ENCODE measurements at places on chromosomes 7 and 10.
A peak's percentile ranks its signal among the peaks of the same experiment; 100 is the strongest.

DNA sequence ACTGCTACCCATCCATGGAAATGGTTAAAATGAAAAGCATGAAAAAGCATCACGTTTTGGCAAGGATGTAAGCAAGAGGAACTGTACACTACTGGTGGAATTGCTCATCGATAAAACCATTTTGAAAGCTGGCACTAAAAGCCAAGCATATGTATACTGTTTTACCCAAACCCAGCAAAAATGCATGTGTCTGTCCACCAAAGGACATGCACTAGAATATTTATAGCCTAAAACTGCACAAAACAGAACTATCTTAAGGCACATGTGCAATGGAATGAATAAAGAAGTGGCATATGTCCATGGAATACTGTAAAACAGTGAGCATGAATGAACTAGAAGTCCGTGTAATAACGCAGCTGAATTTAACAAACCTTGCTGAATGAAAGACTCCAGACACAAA is 22.9 kb downstream of the RBAK start:
- no peak for DNase-seq

- no peak for DNase-seq
These were observed 55.7 kb downstream of the GSDME start for GRCh38 chr7:24701261-24702235.

- no peak for DNase-seq
These were observed 96.9 kb upstream of the PLXDC2 start for GRCh38 chr10:19719284-19719683.

DNA sequence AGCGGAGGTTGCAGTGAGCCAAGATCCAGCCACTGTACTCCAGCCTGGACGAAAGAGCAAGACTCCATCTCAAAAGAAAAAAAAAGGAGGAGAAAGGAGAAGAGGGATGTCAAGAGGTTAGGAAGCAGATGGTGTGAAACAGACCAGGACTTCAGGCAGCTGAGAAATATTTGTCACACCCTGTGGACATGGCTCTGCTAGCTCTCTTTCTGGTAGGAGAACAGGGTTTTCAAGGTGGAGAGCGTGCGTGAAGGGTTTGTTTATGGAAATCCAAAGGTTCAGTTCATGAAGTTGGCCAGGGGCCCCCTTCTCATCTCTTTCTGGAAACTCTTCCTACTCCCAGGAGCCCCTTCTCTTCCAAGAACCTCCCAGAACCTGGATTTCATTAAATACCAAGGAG is 110.8 kb upstream of the GALNT17 start:
- DNase-seq, result no peak

DNA sequence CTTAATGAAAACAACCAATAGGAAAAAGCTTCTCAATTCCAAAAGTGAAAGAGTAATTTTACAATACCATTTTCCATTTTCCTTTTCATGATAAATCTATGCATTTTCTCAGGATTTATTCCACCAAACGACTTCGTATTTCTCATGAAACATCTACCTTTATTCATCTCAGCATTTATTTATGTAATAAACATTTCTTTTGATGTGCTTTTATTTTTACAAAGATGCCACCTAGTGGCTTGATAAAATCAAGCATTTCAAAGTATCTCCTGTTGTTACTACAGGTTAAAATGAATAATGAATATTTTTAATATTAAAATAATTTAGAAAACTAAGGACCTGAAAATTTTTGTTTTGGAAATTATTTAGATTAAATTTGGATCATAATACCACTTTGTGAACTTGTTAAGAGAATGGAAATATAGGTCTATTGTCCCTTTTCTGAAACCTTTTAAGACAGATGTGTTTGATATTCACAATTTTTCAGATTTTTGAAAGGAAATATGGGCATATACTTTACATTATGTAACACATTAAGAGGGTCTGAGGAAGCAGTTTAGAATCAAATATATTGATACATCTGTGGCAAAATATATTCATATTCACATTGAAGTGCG is 2.7 kb upstream of the IQUB start:
- DNase-seq, result no peak

DNA sequence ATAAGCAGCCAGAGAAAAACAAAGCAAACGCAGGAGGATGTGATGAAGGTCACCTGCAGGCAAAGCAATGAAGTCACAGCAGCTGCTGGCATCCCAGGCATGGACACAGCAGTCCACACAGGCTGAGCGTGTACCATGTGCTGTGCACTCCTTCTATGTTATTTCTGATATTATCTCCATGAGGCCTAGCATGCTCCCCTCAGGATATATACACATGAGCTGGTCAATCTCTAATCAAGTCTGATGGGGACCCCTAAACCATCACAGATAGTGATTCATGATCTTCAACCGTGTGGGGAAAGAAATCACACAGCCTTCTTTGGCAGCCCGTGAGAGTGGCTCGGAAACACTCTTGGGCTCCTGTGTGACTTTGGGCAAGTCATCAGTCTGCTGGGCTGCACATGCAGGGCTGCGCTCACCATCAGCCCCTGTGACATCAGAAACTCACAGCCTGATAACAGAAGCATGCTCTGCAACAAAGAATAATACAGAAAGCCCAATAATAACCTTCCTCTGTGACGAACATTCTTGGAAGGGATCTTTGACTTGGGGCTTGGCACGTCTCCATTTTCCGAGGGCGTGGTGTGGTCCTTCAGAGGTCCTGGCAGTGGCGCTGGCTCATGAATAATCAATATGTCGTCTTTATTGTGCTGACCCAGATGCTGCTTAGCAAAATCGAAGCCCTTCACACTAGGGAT is 83.0 kb upstream of the ATP6V0A4 start:
- DNase-seq, result no peak

DNA sequence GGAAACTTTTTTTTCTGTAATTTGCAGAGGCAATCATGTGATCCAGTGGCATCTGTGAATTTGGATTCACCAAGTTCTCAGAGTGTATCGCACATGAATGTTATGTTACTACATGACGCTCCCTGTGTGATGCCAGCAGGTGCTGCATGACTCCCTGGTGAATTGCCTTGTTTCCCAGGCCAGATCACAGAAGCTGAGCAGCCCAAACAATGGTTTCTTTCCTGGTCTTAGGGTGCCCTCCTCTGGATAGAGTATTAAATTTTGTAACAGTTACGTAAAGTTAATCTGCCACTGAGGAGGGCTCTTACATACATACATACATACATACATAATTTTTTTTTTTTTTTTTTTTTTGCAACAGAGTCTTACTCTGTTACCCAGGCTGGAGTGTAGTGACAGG is 3.6 kb downstream of the ZSCAN21 start:
- DNase-seq, result no peak

DNA sequence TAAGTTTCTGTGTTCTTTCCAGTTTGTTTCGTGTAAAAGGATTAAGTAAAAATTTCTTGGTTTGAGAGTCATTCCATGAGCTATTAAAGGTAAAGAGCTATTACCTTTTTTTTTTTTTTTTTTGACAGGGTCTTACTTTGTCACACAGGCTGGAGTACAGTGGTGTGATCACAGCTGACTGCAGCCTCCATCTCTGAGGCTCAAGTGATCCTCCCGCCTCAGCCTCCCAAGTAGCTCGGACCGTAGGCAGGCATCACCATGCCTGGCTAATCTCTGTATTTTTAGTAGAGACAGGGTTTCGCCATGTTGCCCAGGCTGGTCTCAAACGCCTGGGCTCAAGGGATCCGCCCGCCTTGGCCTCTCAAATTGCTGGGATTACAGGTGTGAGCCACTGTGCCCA is 1.4 kb downstream of the SMKR1 start:
- DNase-seq, result no peak

DNA sequence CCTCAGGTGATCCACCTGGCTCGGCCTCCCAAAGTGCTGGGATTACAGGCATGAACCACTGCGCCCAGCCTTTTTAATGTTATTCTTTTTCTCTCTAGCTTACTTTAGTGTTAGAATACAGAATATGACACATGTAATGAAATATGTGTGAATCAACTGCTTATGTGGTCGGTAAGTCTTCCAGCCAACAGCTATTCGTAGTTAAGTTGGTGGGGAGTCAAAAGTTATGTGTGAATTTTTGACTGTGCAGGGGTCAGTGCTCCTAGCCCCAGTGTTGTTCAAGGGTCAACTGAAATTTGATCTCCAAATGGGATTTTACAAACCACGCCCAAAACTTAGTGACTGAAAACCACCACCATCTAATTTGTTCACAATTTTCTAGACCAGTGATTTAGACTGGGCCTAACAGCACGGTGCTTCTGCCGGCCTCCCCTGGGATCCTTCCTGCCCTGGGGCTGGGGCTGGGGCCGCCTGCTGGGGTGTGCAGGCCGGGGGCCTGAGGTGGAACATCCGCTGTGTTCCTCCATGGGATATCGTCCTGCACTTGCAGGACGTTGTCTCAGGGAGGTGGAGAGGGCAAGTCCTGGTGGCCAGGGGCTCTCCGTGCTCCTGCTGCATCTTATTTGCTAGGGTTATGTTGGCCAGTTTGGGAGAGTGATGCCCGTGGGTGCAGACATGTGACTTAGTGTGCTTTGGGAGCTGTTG is 24.5 kb upstream of the GRB10 start:
- no peak for DNase-seq

DNA sequence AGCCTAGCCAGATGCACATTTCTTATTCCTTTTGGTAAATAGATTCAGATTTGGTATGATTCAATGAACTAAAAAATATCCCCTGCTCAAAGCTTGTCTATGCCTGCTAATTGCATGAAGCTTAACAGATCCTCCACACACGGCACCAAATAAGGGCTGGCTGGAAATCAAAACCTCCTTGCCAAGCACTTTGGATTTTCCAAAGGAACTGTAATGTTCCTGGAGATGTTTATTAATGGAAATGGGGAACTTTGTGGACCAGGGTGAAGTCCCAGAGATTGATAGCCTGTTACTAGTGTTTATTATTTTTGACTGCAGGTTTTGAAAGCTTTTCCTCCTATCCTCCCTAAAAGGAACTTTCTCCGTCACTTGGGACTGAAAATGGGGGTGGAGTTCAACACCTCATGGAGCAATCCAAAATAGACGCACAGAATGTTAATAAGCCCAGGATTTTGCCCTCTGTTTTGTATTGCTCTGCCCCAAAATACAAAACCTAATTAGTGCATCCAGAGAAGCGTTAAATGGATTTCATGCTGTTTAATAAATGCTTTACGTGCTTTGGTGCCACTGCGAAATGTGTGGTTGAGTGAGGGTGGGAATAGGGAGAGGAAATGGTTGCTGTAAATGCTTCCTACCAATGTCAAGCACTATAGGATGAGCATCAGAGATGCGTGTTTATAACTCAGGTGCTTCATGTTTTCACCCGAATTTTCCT is 1027.7 kb downstream of the LRMDA start:
- no peak for DNase-seq

DNA sequence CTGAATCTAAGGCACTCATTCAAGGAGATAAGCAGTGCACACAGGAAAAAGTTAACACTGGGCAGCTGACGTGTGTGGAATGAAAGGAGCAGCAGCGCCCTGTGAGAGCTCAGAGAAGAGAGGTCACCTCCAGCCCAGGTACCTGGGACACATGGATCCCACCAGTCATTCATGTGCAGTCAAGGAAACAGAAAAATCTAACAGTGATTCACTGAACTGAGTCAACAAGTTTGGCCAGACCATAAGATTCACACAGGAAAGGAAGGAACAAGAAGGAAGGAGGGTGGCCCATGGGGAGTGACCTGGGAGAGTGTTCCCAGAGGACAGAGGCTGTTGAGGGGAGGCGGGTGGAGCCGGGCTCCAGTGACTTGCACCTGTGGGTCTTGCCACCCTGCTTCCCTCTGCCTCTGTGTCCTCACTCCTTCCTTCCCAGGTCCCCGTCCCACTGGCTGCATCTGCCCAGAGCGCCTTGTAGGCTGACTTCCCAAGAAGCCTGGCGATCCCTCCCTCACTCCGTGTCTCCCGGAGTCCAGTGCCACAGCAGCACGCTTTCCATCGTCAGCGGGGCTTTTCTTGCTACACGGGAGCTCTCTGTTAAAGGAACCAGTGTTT is 27.7 kb downstream of the RNF32 start:
- DNase-seq, result no peak

GRCh38 chr10:3248526-3249306 is 76.1 kb upstream of the PITRM1 start:
- no peak for DNase-seq

GRCh38 chr7:102012941-102013461 is 195.6 kb downstream of the CUX1 start:
- DNase-seq, result no peak

- peak; percentile 83 for DNase-seq
These were observed 55.2 kb downstream of the FHIP2A start for GRCh38 chr10:114876602-114877300.

GRCh38 chr7:4681218-4681851 is 760 bp upstream of the FOXK1 start:
- no peak for DNase-seq

DNA sequence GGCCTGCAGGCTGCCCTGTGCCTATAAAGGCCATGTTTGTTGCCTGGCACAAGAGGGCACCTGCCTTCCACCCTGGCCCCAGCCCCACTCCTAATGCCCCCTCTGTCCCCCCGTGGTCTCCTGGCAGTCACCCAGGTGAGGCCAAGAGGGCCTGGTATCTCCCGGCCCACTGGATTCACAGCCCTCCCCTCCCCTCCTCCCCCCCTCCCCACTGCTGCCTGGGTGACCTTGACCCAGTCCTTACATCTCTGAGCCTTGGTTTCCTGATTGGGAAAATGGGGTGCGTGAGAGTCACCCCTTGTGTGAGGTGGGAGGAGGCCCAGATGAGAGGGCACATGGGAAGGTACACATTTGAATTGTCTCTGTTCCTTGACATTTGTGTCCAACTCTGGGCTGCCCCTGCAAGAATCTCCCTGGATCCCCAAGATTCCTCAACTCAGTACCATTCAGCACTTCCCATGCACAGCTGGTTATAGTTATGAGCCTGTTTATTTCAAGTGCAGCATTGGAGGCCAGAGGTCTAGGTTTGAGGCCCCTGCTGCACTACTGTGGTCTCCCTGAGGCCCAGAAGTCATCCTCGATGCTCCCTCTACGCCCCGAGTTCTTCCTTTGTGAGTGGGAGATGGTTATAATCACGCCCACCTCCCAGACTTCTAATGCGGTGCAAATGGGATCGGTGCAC is 58.9 kb downstream of the TMEM270 start:
- DNase-seq, result no peak

DNA sequence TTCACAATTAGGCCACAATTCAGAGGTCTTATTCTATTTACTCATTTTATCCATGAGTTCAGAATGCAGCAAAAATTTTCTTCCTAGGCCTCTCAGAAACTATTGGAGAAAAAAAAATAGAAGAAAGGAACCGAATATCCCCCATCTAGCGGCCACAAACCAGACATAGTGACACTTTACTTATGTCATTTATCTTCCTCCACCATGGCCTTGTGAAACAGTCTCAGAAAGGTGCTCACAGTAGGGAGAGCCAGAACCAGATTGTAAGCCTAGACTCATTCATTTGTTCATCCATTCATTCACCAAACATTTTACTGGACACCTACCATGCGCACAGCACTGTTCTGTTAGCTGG is 16.0 kb downstream of the CREB3L2 start:
- no peak for DNase-seq

DNA sequence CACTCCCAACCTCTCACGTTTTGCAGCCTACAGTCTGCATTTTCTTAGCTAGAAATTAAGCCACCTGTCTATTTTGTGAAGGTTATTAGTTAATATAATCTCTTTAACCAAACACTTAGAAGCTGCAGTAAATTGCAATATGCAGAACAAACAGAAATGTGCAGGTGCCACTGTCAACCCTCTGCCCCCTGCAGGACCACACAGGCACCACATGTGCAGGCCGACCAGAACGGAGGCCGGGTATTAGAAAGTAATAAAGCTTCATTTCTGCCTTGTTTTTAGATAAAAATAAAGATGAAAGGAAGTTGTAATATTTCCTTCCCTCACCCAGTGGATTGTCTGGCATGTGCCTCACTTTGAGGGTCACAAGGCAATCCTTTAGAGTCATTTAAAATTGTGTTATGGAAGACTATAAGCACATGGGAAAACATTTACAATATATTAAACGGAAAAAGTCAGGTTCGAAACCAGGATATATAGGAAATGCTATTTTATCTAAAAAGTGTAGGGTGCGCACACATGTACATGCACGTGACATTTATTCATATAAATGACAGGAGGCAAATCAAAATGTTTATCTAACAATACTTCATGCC is 158.2 kb downstream of the ARHGAP12 start:
- no peak for DNase-seq

Data from ecto neural progenitor cell (in vitro differentiated cells).